ENCODE measurements at places on chromosomes 4 and X.

- peak; percentile 8 for DNase-seq
Observed at GRCh38 chr4:46886711-46887110, 22.3 kb downstream of the COX7B2 start.

- DNase-seq = no peak
Observed at GRCh38 chrX:72041871-72042851, 89.6 kb downstream of the RTL5 start.

DNA sequence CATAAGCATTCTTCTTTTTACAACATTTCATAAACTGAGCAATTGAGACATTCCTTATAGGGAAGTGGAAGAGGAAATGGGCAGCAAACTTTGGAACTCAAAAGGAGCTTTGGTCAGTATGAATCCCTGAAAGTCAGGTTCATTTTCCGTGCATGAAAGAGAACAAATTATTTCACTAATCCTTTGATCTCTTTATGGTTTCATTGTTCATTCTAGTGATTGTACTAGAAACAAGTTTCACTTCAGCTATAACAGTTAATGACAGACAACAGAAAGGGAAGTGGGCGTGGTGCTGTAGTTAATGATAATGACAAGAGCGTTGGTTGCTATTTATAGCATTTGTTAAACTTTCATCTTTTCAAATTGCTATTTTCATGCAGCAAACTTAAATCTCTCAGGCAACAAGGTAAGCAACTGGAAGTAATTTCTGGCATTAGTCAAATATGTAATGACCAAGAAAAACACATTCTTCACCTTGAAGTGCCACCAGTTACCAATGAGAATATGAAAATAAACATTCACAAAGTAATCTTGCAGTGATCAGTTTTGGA lies 98.4 kb downstream of the AREG start:
- no peak for DNase-seq

GRCh38 chrX:129980540-129981199 lies 1.8 kb upstream of the BCORL1 start:
- no peak for DNase-seq

- no peak for DNase-seq
Observed at GRCh38 chr4:108738003-108738706, 24.7 kb downstream of the ETNPPL start.

DNA sequence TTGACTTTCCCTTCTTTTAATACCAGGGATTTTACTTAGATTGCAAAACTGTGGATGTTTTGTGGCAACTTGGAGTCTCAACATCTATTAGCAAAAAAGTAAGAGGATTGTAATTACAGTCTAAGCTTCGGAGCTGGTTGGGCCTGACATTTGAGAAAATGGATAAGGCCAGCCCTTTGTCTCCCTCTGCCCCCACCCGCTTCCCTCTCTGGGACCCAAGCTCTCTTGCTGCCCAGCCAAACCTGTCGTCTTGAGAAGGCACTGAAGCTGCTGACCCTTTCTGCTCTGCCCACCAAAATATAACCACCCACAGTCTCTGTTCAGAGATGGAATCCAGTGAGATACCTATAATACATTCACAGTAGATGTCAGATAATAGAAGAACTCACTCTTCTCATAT lies 49.6 kb downstream of the SHROOM3 start:
- no peak for DNase-seq

DNA sequence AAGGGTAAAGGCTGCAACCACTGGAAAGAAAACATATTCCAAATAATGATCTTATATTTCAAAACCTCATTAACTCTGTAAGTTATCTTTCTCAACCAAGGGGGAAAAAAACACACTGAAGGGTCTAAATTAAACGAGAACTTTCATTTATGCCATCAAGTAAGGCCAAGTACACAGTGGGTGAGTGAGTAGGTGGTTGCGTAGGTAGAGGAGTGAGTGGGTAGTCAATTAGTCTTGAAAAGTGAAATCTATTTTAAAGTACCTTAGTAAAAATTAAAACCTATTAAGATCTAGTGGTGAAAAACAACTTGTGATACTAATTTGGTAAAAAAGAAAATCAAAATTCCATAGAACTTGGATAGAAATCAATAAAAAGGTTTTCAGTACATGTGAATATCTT lies 3.5 kb downstream of the CASK start:
- DNase-seq = no peak

GRCh38 chr4:581753-582361 lies 5.8 kb upstream of the TMEM271 start:
- peak; percentile 75 for DNase-seq

DNA sequence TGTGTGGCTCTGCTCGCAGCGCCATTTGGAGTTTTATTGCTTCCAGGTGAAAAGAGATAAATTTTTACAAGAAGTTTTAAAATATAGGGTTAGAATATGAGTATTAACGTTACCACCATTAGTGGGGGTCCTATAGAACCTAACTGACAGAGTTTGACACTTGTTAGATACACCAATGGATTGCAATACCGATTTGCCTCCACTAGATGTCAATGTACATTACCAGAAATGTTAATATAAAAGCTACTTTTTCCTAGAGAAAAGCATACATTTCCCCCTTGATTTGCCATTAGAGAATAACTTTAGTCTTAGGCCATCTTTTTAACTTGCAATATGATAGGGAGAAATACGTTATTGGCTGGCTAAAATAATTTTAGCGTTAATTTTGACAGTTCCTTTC lies 108.4 kb downstream of the LINC00632 start:
- DNase-seq = no peak

DNA sequence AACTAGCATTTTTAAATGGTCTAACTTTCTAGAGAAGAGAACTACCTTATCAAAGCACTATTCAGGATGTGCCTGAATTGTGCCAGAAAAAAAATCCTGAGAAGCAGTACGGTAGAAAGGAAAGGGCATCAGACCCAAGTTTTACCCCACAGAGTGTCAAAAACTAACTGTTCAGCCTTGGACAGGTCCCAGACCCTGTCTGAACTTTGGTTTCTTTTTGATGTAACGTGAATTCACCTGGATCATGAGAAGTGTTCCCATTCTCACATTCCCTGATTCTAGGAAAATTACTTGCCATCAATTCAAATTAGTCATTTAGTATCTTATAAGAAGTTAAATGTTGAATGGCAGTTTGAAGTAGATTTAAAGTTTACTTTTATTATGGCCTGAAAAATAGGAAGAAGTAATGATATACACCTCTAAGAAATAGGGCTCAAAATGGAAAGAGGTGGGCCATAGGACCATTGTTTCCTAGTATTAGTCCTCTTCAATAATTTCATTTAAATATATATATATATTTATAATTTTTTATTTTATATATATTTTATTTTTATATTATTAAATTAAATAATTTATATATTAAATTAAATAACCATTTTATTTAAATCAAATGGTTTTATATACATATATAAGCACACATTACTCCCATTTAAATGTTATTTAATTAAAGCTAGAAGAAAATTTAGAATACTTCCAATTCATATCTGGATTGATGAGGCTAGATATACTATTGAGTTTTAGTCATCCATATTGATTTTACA lies 181.9 kb upstream of the PPARGC1A start:
- DNase-seq = no peak

GRCh38 chr4:170691168-170691567 lies 601.4 kb upstream of the AADAT start:
- no peak for DNase-seq

DNA sequence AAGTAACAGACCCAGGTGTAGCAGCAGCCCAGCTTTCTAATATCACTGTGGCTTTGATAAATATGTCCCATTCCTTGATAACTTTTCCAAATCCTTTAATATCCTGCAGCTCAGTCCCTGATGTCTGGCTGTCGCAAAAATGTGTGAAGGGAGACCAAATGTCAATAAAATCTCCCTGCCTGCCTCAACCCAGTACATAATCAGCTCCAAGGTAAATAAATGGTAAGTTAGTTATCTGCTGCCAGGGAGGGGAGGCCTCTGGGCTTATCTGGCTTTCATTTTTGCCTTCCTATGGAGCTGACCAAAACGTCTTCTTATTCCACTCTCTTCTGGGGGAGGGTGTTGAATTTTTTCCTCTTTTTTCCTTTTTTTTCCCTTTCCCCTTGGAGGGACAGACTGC lies 630.6 kb downstream of the MID1IP1 start:
- DNase-seq = no peak

GRCh38 chrX:141733371-141733770 lies 34.8 kb upstream of the SPANXD start:
- no peak for DNase-seq

- peak; percentile 89 for DNase-seq
Observed at GRCh38 chr4:89056953-89057398, at the start of gene FAM13A. Gene FAM13A, minus strand, starts transcription at chr4:89057185. Its CDS starts 221 bp downstream, at chr4:89056964.
